ENCODE measurements at places on chromosomes 7 and 10.

GRCh38 chr10:119191881-119192280 is 13.3 kb upstream of the PRDX3 start:
- DNase-seq = no peak

DNA sequence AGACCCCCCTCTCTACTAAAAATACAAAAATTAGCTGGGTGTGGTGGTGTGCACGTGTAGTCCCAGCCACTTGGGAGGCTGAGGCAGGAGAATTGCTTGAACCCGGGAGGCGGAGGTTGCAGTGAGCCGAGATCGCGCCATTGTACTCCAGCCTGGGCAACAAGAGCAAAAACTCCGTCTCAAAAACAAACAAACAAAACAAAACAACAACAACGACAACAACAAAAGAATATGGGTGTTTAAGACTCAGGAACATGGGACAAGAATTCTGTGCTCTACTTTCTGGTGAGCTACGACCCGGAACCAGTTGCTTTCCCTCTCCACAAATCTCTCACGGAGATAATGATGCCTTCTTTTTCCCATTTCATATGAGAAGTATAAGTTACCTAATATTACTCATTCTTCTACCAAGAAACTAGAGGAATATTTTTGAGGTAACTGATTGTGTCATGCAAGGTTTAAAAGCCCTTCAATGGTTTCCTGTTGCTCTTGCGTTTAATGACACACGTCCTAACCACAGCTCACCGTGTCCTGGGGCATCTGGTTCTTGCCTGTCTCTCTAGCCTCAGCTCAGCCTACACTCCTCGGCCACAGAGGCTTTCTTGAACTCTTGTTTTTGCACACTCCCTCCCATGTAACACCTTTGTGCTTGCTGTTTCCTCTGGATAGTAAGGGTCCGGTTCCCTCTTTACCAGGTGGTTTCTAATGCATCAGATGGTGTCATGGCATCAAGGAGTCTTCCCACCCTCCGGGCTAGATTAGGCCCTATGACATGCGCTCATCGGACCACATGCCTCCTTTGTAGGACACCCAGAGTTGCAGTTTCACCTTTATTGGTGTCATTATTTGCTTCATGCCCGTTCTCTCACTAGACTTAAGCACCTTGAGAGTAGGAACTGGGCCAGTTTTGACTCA is 67.5 kb downstream of the PFKFB3 start:
- peak; percentile 20 for DNase-seq

DNA sequence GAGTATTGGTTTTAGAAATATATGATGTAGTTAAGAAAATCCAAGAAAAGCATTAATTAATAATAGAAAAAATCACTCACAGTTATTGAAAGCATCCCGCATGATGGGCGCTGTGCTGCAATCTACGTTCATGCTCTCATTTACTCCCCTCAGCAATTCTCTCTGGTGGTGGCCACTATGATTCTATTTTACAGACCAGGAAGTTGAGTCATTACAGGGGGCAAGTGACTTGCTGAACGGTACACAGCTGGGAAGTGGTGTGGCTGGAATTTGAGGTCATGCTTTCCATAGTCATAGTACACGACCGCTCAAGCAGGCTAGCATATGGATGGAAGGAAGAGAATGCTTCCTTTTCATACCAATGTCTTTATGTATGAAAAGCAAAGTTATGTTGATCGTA is 117.4 kb downstream of the TES start:
- DNase-seq = no peak

DNA sequence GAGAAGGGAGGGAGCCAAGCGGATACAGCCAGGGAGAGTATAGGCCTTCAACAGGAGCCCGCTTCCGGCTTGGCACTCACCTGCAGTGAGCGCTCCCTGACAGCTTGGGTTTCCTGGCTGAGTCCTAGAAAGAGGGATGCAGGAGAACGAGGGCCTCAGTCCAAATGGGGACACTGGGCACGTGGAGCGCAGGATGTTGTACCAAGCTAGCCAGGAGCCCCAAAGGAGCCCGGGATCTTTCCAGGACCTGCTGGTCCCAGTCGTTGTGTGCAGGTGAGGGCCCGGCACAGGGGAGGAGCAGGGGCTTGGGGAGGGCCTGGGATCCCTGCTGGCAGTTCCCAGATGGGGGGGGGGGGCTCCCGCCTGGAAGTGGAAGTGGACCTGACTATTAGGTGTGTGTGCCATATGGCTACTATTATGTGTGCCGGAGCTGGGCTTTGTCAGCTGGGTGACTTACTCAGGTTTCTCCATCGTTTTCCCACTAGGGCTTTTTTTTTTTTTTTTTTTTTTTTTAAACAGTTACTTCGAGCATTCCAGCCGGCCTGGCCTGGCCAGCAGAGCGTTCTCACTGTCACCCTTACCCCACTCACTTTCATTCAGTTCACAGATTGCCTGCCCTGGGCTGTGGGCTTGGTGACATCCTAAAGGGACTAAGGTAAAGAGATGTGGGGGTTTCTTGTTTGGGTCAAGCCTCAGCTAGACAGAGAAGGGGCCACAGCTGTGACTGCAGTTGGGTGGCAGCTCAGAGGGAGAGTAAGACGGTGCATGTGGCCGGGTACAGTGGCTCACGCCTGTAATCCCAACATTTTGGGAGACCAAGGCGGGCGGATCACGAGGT is 3.8 kb downstream of the AGAP3 start:
- DNase-seq = no peak

- no peak for DNase-seq
Measured at GRCh38 chr7:95334447-95334846, 10.1 kb upstream of the PON1 start.

- DNase-seq = no peak
Measured at GRCh38 chr10:20887706-20888555, 9.2 kb downstream of the NEBL start.

GRCh38 chr10:117322260-117322659 is 53.0 kb downstream of the PDZD8 start:
- DNase-seq = no peak

DNA sequence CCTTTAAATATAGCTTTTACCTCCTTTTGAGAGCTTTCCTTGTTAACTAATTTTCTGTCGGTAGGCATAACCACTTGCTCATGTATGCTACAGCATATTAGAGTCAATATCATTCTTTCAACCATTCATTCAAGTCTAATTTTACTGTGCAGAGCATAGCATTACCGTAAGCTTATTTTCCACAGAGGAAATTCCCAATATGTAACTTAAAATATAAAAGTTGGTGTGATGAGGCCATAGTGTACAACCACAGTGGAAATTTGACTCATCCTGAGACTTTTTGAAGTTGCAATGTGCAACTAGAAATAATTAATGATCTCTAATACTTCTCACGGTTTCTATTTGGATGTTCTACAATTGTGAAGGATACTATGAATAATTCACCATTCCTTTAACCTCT is 80.6 kb upstream of the KLF6 start:
- DNase-seq = peak; percentile 91

- no peak for DNase-seq
Measured at GRCh38 chr7:69615685-69616084, 17.4 kb downstream of the AUTS2 start.

GRCh38 chr10:33113466-33113865 is 155.4 kb upstream of the ITGB1 start:
- no peak for DNase-seq

GRCh38 chr10:76885816-76886215 is 751.8 kb downstream of the KCNMA1 start:
- DNase-seq = no peak
